T-helper 1 cell (primary cell): ENCODE measurements at places on chromosomes 5 and 9.

DNA sequence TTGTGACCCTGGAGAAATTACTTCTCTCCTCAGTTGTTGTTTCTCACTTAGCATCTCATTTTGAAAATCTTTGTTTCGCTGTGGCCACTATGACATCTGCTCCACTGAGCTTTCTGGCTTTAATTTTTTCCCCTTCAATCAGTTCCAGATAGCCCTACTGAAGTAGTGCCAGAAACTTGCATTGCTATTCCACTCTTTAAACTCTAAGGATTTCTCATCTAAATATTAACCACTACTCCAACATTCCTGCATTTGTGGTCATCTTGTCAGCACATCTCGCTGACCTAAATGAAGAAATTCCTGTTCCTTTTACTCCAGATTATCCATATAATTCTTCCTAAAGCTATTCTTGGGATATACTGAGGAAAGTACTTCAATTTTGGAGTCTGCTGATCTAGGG, 15.3 kb upstream of the NOL6 start:
- DNase-seq: no peak

DNA sequence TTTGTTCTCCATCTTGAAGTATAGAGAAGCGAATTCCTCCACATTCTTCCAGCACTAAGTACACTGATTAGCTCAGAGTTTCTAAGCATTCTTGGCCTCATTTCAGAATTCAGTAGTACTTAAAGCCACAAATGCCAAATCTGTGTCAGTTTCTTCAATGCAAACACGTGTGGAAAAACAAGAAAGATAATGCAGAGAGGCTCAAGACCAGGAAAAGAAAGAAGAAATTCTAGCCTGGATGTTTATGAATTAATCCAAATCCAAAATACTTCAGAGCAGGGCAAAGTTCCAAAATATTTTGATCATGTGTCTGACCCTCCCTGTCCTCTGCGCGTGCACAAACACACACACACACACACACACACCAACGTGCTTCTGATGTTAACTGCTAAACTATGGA, 457.6 kb downstream of the SLCO4C1 start:
- no peak for DNase-seq

- no peak for DNase-seq
Measured at GRCh38 chr5:94197970-94198369, 420.4 kb downstream of the KIAA0825 start.

DNA sequence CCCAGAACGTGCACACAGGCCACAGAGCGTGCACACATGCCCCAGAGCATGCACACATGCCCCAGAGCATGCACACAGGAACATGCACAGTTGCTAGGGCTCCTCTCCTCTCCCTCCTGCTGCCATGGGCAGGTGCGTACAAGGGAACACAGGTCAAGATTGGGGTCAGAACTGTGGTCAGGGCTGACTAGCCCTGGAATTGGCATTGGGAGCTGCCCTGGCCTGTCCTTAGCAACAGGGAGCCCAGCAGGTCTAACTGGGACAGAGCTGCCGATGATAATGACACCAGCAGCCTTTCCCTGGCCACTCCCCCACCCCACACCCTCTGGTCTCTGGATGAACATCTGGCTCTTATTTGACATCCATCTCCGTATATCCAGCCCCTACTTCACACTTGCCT, 8.0 kb downstream of the PCDH1 start:
- DNase-seq: no peak

- DNase-seq: no peak
Measured at GRCh38 chr5:103829585-103829984, 267.0 kb upstream of the NUDT12 start.

DNA sequence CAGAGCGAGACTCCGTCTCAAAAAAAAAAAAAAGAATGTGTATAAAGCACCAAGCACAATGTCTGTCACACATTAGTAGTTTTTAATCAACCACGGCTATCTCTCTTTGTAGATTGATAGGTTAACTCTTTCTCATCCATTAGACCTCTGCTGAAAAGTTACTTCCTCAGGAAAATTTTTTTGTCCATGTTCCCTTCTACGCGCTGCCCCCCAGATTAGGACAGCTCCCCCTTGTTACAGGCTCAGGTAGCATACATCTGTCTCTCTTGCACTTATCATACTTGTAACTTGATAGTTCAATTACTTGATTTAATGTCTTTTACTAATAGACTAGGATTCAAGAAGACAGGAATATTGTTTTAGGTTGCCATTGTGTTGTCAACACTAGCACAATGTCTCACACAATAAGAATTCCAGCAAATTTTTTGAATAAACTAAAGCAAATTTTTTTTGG, 1.5 kb downstream of the SPDL1 start:
- DNase-seq: no peak

DNA sequence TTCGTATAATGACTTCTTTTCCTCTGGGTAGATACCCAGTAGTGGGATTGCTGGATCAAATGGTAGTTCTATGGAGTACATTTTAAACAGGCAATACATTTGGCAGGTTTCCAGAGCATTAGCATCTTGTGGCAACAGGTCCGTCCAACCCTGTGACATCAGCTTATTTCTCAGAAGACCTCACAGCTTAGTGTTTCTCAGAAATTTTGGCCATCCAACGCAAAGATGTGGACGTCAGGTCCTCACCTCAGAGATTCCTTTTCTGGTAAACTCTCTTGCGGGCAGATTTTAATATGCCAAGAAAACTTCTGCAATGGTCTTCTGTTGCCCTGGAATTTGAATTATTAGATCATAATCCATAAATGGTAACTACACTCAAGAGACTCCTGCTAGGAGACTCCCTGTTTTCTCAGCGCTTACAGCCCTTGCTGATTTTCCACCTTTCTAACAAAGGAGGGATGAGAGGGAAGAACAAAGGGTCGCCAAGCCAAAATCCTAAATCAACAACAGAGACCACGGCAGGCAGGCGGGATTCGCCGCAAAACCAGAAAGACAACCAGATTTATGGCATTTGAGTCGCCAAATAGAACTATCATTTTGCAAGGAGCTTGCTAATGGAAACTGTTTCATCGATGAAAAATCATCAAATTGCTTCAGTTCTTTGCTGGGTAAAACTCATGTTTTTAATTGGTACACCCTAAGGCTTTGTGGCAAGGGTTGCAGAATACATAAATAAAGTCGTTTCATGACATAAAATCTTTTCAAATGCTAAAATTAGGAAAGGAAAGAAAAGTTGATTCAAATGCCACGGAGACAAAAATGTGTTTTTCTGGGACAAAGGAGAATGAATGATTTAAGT, 34.1 kb upstream of the PLPP1 start:
- no peak for DNase-seq

DNA sequence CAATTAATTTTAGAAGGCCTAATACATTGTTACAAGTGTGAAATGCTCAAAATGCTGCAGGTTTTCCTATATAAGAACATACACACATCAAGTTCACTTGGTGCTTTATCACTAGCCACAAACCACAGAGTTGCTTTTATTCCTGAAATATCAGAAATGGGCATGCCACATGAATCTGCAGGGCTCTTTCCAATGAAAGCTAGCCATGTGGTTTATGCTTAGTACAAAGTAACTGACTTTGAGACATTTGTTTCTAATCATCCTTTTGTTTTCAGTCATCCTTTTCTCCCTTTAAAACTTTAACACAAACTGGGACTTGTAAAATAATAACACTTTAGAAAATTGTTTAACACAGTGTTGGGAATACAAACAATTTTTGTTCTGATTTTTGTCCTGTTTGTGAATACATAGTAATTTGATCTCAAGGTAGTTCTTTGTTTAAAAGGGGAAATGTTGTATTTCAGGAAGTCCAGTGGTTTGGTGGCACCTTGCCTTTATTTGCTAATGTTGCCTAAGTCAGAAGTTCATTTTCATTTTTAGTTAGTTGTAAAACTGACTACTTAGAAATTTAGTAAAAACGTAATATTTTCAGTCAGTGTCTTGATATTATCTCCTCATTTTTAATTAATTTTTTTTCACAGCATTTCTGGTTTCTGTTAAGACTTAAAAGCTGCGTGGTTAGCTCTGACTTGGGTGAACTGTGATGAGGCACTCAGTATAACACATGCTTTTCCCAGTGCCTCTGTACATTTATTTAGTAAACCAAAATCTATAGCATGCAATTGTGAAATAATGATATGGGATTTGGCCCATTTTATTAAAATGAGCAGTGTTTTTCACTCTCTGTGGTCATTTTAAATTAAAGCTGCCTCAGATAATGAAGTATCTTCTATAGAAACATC, 18.6 kb downstream of the PRDM6 start:
- no peak for DNase-seq

- no peak for DNase-seq
Measured at GRCh38 chr5:116361979-116362577, 212.5 kb downstream of the SEMA6A start.

GRCh38 chr9:129401623-129402370, 219.1 kb downstream of the C9orf50 start:
- no peak for DNase-seq

DNA sequence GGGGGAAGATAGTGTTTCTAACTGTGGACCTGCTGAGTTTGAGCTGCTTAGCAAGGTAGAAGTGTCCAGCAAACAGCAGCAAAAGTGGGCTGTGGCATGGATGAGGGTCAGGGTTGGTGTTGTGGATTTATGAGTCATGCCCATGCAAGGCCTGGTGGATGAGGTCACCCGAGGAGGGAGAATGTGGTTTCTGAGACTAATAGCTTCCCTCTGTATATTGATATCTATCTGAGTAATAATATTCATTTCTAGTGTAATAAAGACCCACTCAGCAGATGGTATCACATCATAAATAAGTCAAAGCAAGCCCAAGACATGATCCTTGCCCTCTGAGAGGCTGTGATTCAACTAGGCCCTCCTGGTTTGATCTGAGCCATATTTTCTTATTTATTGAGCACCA, 597.8 kb upstream of the CLINT1 start:
- DNase-seq: no peak

DNA sequence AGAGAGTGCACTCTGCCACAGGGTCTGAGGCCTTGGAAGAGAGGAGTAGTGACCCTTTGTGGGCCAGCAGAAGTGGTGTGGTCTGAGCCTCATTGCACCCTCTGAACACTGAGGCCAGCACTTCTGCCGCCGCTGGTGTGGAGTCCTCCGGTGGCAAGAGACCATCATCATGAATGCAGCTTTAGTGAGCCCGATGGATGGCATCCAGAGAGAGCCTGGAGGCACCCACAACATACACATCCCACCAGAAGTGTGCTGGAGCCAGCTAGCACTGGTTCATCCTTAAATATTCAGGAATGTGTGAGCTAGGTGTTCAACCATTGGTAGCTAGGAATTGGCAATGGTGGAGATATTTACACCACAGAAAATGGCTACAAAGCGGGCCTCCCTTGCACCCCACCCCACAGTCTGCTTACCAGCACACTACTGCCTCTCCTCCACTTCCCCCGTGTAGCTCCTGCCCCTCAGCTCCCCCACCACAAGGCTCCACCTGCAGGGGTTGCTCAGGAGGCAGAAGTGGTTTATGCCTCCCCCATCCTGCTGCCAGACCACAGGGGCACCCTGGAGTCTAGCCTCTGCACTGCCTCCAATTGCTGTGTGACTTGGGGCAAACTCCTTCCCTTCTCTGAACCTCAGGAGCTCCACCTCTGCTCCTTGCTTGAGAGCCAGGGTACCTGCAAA, 16.4 kb downstream of the SLC6A7 start:
- no peak for DNase-seq

DNA sequence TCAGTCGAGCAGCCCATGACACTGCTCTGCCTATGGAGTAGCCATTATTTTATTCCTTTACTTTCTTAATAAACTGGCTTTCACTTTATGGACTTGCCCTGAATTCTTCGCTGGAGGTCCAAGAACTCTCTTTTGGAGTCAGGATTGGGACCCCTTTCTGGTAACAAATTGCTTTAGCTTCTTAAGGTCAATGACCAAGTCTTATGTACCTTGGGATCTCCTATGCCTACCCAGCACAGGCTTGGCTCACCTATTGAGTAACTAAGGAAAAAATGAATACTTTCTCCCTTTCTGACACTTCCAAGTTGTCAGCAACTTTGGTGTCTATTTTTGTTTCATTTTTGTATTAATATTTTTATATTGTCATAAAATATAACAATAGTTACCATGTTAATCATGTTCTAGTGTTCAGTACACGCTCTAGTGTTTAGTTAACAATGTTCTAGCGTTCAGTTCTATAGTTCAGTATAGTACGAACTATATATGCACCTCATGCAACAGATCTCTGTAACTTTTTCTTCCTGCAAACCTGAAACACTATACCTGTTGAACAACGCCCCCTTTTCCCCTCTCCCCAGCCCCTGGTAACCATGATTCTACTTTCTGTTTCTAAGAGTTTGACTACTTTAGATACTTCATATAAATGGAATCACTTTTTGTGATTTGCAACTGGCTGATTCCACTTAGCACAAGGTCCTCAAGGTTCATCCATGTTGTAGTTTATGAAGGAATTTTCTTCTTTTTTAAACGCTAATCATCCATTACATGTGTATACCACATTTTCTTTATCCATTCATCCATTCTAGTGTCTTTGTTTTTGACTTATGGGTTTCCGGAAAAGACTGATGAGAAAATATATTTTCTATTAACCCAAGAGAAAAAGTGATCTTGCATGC, 1.8 kb upstream of the RHOBTB3 start:
- DNase-seq: no peak

GRCh38 chr5:174719793-174720611, 4.4 kb upstream of the MSX2 start:
- DNase-seq: no peak

- no peak for DNase-seq
Measured at GRCh38 chr5:147784146-147784987, 1.8 kb upstream of the JAKMIP2 start.

DNA sequence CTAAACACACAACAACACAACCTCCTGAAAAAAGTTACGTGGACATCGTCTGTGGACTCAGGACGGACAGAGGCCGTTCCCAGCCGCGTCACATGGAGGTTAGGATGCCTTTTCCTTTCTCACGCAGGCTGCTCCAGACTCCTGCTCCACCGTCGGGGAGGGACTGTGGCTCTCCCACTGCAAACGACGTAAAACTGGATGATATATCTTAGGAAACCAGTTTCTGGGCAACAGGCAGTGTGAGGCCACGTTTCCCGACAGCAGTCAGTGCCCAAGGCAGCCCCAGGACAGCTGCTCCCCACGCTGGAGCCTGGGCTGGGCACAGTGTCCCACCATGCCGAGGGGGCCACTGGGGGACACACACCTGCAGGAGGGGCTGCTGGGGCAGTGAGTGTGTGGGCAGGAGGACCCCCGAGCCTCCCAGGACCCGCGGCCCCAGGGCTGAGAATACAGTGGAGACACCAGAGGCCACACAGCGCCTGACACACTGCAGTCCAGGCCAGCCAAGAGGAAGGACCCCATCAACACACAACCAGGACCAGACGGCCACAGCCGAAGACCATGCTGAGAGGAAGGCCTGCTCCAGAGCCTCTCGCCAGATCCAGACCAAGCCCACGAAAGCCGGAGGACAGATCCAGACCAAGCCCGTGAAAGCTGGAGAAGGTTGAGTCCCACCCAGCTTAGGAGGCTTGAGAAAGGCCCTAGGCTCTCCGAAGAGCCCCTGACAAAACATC, 26.2 kb downstream of the EXD3 start:
- no peak for DNase-seq
